ENCODE measurements at places on chromosomes 3 and 15.

DNA sequence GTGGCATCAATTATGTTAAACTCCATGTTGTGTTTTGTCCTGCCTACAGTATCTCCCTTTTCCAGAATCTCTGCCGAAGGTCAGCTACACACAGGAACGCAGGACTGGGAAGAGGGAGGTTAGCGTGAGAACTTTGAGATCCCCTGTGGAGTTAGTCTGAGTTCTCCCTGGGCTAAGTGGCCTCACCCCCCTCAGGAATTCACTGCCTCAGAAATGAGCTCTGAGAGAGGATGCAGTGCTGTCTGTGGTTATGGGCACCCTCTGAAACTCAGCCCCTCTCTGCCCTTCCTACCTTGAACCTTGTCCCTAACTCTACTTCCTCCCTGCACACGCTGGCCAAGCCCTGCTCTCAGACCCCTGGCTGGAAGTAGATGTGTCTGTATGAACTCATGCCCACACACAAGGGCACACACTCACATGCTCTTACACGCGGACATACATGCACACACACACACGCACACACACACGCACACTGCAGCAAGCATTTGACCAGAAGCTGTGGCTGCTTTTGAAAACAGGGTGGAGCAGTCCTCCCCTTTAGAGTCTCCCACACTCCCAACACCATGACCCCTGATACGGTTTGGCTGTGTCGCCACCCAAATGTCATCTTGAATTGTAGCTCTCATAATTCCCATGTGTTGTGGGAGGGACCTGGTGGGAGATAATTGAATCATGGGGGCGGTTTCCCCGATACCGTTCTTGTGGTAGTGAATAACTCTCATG lies 5.3 kb upstream of the VIPR1 start:
- peak; percentile 13 for DNase-seq

DNA sequence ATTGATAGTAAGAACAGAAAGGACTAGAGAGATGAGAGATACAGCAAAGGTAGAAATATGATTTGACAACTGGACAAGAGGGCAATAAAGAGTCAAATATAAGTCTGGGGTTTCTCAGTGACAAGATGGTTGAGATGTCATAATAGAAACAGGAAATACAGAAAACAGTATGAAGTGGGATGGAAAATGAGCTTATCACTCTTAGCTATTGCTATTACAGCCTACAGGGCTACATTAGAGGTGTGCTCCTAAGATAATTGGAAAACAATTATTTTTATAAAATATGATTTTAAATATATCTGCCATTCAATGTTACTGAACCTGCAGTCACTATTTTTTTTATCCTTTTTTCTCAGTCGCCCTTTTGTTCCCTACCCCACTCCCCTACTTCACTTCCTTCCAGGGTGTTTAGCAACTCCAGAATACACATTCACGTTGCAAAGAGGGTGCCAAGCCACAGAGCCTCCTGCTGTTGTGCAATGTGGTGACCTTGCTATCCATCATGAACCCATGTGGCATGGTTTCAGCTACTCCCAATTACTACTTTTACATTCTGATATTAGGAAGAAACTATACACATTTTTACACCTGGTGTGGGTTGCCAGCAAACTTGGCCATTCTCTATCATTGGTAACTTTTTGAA lies 6.0 kb downstream of the NRG4 start:
- DNase-seq, result no peak

DNA sequence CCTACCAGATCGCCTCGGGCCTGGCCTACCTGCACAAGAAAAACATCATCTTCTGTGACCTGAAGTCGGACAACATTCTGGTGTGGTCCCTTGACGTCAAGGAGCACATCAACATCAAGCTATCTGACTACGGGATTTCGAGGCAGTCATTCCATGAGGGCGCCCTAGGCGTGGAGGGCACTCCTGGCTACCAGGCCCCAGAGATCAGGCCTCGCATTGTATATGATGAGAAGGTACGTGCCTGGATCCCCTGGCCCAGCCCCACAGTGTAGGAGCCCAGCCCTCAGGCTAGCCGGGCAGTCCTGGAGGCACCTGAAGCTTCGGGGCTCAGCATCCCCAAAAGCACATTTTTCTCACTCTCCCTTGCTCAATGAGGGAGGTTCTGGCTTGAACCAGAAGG lies 135.8 kb downstream of the LRRK1 start:
- DNase-seq, result no peak

DNA sequence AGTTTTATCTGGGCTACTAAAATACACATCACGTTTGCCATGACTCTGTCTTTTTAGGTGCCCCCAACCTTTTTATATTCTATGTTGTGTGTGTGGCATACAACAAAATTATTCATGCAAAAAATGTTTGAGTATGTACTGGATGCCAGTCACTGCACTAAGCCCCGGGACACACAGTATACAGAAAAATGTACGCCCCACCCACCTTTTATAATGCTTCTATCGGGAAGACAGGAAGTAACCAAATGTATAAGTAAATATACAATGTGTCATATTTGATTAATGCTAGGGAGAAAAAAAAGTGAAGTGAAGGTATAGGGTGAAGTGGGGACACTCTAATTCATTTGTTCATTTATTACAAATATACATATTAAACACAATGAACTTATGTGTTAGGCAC lies 503.4 kb upstream of the MDFIC2 start:
- no peak for DNase-seq

DNA sequence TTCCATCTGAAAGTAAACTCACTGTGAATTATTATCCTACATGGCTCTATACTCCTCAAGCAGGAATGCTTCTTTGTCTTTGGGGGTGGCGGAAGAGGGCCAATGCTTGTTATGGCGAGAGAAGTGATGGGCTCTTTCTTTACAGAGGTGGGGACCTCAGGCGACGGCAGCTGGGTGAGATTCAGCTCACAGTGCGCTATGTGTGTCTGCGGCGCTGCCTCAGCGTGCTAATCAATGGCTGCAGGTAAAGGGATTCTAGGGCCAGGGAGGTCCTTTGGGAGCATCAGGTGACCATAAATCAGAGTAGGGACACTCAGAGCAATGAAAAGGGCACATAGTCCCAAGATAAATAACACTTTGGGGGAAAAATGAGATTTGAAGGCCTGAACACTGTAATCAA lies 39.0 kb downstream of the ESYT3 start:
- no peak for DNase-seq

DNA sequence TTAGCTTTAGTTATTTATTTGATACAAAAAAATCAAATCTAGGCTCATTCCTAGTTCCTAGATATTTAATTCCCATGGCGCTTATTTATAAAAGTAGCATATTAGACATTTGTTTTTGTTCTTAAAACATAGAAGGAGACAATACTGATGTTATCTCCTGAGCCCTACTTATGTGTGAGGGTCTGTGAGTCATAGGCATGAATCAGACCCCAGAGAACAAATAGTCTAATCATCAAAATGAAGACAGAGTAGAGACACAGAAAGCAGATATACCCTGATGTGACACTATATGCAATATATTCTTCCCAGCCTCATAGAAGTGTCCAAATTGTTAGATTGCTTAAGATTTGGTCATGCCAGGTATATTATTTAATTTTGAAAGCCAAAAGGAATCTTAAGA lies 44.9 kb downstream of the PEX5L start:
- no peak for DNase-seq

GRCh38 chr3:89179355-89180001 lies 72.1 kb downstream of the EPHA3 start:
- DNase-seq, result peak; percentile 24

- DNase-seq, result no peak
Measured at GRCh38 chr3:72265256-72266015, 480.5 kb upstream of the PROK2 start.

- no peak for DNase-seq
Measured at GRCh38 chr15:69194025-69194827, 33.8 kb downstream of the GLCE start.
